ENCODE measurements at places on chromosomes 2 and 18.

DNA sequence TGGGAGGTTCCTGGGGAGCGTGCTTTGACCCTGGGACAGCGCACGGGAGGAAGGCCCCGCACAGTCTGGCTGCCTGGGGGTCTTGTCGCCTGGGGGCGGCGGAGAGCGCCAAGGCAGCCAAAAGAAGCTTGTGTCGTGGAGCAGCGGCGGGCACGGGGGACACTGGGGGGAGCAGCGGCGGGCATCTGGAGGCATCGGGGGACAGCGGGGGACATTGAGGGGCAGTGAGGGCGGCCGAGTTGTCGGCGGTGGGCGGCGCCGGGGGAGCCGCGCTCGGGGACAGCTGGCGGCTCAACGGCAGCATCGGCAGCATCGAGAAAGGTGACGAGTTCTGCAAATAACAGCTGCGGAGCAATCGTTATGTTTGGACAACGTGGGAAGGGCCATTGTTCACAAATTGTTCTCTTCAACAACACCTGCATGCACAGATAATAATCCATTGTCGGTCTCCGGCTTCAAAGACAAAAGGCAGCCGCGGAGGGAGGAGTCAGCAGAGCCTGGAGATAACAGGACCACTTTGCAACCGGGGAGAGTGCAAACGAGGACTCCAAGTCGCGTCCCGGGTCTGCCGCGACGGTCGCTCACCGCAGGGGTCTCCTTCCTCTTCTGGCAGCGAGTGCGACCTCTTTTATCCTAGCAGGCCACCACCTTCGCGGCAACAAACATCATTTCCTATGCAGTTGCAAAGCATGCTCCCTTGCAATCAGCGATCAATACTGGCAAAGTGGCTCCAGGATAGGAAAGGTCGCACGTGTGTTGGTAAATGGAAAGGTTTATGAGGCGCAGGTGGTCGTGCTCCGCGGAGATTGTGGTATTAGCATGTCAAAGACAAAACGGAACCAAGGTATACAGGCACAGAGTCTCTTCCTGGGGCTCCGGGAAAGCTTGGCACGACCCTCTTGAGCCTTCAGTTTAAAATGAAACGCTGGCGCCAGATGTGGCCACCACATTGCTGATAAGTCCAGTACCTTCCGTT lies 132.3 kb upstream of the DLX2 start:
- no peak for DNase-seq

DNA sequence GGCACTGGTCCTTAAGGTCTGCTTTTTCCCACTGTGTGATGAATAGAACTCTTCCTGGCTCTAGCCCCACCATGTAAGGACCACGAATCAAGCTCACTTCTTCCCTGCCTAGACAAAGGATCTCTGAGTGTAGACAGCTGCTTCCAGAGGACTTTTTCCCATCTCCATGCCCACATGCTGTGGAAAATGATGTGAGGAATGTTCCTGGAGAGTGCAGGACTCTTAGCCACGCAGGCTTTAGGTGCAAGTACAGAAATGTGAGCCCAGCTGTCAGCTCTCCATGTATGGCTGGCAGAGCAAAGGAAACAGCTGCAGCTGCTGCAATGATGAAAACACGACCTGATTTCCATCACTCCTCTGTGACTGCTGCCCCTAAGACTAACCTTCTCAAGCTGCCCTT lies 35.5 kb downstream of the NXPH2 start:
- no peak for DNase-seq

GRCh38 chr2:241064802-241065354 lies 37.2 kb downstream of the MTERF4 start:
- DNase-seq, result no peak

DNA sequence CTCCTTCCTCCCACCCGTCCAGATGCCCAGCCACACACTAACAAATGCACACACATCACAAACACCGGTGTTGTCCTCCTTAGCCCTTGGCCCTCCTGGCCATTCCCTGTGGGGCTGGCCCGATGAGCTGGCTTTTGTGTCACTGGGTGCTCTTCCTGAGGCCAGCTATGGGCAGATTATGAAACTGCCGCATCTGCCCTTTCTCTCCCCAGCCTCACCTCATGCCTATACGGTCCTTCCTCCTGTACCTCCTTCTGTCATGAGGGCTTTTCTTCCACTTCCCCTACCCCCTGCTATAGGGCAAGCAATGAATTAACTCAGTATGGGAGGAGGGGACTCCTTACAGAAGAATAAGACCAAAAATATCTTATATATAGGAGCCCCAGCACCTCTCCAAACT lies 10.3 kb upstream of the INO80C start:
- no peak for DNase-seq

GRCh38 chr2:177289824-177290628 lies 25.5 kb upstream of the NFE2L2 start:
- DNase-seq, result no peak

DNA sequence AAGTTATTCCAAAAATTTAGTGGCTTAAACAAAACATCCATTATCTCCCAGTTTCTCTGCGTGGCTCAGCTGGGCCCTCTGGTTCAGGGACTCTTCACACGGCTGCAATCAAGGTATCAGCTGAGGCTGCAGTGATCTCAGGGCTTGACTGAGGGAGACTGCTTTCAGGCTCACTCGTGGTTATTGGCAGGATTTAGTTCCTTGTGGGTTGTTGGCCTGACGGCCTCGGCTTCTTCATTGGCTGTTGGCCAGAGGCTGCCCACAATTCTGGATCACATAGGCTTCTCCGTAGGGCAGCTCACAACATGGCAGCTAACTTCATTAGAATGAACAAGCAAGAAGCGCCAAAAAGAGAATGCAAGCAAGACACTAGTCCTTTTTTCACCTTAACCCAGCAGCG lies 90.1 kb downstream of the ABI2 start:
- no peak for DNase-seq

- no peak for DNase-seq
Observed at GRCh38 chr18:9796935-9797549, 88.7 kb upstream of the TXNDC2 start.

DNA sequence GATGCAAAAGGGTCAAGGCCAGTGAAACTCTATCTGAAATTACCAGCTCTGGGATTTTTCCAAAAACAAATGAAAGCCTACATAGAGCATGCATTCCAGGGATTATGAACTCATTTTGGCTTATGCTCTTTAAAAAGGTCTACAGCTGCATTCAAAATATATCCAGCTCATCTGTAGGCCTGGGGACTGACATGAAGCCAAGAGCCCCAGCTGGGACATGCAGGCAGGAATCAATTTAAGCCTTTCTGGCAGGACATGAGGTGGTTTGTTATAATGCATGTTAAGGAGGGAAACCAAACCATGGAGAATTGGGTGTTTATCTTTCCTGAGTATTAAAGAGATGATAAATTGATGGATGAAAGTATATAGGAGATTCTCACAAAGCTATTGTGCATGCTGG lies 164.5 kb downstream of the RBM43 start:
- no peak for DNase-seq

GRCh38 chr2:74109551-74109950 lies 38.2 kb downstream of the BOLA3 start:
- DNase-seq, result no peak

- DNase-seq, result no peak
Observed at GRCh38 chr2:109342930-109343329, 213.9 kb downstream of the SH3RF3 start.

GRCh38 chr18:60649842-60650536 lies 277.4 kb upstream of the MC4R start:
- no peak for DNase-seq

DNA sequence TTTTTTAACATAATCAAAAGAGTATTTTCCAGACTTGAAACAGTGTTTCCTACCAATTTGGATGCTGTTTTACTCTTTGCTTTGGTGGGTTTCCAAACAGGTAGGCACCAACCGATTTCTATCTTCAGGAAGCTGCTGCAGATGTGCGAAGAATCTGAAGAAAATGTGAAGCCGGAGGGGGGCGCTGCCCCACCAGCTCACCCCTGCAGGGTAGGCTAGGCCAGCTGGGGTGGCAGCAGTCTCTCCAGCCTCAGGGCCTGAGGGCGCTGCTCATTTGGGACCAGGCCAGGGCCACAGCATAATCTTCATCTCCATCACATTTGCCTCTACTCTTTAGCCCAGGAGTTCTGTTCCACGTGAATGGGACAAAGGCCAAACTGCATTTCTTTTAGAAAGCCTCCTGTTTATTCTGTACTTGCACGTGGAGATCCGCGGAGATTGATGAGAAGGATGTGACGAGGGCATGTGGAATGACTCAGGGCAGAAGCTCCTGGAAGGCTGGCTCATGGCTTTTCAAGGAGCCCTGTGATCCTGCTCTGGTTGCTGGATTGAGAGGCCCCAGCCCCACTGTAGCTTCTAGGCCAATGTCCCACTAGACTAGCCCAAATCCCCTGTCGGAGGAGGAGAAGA lies 84.2 kb upstream of the FAM136A start:
- no peak for DNase-seq

DNA sequence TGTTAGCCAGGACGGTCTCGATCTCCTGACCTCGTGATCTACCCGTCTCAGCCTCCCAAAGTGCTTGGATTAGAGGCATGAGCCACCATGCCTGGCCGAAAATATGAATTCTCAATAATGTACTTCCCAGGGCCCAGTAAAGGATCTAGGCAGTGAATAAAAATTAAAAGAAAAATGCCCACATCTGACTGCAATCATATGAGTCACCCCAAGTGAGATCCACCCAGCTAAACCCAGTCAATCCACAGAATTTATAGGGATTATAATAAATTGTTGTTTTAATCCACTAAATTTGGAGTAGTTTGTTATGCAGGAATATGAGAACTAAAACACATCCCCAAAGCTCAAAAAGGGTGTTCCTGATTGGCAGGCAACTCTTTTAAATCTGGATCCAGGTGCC lies 93.5 kb upstream of the STK39 start:
- DNase-seq, result no peak

GRCh38 chr2:56590611-56591010 lies 406.8 kb downstream of the CCDC85A start:
- no peak for DNase-seq

DNA sequence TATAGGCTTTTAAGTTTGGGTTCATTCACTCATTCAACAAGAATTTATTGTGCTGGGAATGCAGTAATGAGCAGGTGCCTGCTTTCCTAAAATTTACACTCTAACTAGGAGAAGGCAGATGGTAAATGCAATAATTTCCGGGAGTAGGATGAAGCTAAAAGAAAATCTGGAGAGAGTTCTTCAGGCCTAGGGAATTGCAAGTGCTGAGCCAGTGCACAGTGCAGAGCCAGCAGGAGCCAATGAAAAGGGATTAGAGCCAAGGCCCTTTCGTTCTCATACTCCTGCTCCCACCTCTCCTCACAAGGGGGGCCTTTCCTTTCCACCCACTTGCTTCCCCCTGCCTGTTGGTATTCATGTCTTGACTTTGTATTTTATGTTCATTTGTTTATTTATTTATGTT lies 55.1 kb downstream of the CFAP221 start:
- no peak for DNase-seq

- DNase-seq, result no peak
Observed at GRCh38 chr18:23735021-23735464, 45.8 kb downstream of the LAMA3 start.

DNA sequence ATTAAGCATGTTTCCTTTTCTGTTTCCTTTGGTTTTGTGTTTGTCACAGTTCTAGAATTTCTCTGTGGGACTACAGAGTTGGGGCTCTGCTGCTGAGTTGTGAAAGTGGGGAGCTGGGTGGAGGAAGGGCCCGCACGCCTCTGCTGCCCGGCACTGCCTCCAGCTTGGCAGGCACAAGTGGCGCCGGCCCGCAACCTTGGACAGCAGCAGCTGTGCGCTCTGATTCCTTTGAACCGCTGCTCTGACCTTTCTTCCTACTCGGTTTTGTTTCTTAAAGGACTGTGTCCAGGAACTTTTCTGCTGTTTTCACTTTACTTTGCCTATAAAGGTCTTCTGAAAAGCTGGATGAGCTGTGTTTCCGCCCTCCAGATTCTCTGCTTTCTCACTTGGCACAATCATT lies 137.6 kb upstream of the ALPP start:
- DNase-seq, result no peak

GRCh38 chr2:8870441-8870840 lies 33.0 kb upstream of the KIDINS220 start:
- no peak for DNase-seq

GRCh38 chr18:61241260-61241853 lies 91.9 kb upstream of the CDH20 start:
- no peak for DNase-seq

GRCh38 chr18:23971666-23972230 lies 42.8 kb upstream of the TTC39C start:
- no peak for DNase-seq

DNA sequence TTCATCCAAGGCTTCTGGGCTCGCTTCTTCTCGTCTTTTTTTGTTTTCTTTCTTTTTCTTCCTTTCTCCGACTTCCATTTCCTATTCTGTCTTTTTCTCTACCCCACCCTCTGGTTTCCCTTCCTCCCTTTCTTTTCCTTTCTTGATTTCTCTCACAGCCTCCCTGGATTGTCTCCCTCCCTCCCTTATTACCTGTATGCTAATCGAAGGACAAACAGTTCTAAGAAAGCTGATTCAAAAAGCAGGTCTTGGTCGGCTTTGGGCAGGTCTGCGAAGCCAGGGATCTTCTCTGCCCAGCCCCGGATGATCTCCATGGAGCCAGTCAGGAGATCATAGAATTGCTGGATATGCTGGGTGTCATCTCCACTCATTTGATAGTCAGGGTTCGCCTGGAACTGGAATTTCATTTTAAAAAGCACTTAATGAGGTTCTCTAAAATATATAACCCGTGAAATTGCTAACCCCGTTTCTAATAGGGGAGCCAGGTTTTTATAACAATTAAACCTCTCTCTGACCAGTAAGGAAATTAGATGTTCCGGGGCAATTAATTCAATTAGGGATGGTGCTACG lies 5.9 kb downstream of the NR4A2 start:
- DNase-seq, result no peak

DNA sequence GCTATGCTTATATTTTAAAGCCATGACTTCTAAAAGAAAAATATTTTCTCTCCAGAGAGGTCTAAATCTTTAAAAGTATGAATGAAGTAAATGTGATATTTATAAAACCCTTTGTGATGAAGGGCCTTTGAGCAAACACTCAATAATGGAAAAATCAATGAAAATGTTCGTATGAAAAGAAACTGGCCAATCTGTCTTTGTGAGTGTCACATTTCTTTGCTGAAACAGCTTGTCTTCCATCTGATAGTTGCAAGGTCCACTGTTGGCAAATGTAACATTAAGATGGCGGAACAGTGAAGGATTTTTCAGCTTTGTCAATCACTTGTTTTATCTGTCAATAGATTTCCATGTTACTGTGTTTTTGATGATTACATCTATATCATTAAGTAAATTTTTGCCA lies 162.9 kb upstream of the GATA6 start:
- DNase-seq, result no peak
